ENCODE measurements at places on chromosomes 5 and 9.

DNA sequence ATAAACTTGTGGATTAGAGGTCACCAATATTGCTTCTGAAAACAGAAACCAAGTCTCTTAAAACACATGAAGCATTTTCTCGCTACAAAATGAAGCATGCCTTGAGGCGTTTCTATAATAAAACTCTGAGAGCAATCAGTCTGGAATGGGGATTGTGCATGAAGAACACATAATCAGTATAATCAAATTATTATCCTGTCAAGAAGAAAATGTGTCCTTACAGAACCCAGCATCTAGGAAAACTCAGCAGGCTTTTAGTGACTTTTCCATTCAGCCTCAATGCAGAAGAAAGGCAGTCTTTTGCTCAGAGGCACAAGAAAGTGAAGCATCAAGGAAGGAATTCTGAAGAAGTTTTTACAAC, 121.9 kb downstream of the CDH18 start:
- DNase-seq, result no peak

GRCh38 chr5:72077390-72077789, 29.9 kb upstream of the MAP1B start:
- no peak for DNase-seq

DNA sequence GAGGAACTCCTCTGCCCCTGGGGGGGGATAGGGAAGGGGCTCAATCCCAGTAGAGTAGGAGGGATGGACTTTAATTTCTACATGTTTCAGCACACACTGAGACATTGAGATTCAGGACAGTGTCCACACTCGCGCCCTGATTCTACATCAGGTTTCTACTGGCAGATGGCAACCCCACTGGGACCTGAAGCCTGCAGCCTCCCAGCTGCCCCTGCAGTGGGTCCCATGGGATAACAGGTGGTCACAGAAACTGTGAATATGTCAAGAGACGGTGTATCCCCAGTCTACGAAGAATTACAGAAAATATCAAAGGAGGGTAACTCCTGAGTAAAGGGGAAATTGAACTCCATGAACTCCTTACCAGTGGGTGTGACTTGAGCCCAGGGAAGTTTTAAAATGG, 2.4 kb upstream of the TERT start:
- DNase-seq, result no peak

DNA sequence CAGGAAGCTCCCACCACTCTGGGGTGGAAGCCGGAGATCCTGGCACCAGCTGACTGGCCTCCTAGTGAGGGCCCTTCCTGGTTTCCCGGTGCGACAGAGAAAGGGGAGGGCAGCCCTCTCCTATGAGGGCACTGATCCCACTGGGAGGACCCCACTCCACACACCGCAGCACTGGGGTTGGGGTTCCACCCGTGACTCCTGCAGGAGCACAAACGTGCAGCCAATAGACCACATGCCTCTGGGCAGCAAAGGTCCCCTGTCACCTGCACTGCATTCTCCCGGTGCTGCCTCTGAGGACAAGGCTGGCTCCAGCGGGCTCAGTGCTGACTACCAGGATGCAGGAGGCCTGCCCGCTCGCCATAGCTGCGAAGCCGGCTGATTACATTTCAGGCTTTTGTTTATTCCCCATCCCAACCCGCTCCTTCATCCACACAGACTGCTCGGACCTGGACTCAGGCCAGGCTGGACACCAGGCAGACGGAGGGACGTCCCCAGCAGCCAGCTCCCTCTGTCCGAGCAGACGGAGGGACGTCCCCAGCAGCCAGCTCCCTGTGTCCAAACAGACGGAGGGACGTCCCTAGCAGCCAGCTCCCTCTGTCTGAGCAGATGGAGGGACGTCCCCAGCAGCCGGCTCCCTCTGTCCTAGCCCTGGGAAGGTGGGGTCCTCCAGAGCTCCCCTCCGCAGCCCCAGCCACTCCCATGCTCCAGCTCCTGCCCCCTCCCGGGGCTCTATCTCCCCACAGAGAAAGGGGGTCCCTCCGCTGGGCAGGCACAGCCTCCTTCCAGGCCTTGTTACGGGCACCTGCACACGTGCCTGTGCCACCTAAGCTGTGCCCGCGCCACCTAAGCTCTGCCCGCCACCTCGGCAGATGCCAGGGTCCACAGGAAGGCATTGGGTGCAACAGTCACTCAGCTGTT, 8.8 kb upstream of the CEP72 start:
- DNase-seq, result no peak

- peak; percentile 26 for DNase-seq
Measured at GRCh38 chr9:4382722-4383317, 83.0 kb upstream of the GLIS3 start.

DNA sequence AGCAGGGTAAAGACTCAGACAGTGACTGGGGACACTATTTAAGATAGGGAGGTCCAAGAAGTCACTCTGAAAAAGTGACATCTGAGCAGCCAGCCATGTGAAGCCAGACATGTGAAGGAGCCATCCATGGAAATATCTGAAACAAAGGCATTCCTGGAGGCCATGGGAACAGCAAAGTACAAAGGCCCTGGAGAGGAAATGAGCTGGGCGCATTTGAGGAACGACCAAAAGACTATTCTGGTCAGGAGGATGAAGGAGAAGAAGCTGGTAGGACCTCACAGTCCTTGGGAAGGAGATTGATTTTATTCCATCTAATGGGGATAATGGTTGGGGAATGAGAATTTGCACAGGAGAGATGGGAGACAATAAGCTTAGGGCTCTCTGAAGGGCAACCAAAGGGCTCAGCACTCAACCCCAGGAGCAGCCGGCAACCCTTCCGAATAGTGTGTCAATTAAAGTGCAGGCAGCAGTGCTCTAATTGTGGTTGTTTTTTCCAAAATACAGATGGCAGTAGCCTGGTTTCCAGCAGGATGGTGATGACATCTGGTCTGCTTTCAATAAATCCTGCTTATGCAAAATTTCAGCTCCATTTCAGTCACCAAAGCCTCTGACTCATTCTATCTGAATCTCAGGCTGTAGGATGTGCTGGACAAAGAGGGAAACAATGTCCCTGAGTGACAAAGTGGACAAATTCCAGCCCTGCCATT, 26.7 kb downstream of the FOXI1 start:
- DNase-seq, result no peak

DNA sequence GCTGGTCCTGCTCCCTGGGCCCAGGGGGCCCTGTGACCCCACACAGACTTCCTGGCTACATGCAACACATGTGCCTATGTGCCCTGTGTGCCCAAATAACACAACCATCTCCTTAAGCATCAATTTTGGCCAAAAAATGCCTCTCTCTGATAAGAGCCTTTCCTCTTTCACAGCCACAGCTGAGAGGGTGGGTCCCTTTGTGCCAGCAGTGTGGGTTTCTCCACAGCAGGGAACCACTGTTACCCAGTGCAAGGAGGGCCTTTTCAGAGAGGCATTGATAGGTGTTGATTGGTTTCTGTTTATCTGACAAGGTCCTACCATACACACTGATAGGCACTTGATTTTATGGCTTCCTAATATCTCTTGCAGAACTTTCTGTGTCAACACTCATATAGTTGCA, 42.7 kb downstream of the SYK start:
- no peak for DNase-seq

DNA sequence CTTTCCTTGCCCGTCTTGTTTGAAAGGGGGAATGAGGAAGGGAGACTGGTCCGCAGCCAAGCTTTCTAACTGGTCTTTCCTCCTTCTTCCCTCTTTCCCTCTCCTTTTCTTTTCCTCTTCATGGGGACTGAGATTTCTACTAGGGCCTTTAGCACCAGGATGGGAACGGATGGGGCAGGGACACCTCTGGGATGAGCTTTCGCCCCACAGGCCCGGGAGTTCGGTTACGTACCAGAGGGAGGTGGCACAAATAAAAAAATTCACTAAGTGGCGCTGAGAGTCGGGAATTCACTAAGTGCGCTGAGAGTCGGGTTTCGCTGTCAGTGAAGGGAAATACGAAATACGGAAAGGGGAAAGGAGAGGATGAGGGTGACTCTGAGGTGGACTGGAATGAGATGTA, 21.6 kb downstream of the BTNL9 start:
- DNase-seq, result no peak

GRCh38 chr5:138610415-138610917, 35.3 kb upstream of the HSPA9 start:
- DNase-seq, result no peak

- DNase-seq, result no peak
Measured at GRCh38 chr5:17663182-17663581, 28.9 kb downstream of the TAF11L14 start.

GRCh38 chr9:100190339-100190738, 91.3 kb downstream of the INVS start:
- no peak for DNase-seq

GRCh38 chr5:158462349-158463114, 603.6 kb upstream of the CLINT1 start:
- DNase-seq, result no peak

- DNase-seq, result no peak
Measured at GRCh38 chr9:20187318-20187717, 398.5 kb upstream of the SLC24A2 start.

- no peak for DNase-seq
Measured at GRCh38 chr9:20369391-20369790, 252.9 kb downstream of the MLLT3 start.

DNA sequence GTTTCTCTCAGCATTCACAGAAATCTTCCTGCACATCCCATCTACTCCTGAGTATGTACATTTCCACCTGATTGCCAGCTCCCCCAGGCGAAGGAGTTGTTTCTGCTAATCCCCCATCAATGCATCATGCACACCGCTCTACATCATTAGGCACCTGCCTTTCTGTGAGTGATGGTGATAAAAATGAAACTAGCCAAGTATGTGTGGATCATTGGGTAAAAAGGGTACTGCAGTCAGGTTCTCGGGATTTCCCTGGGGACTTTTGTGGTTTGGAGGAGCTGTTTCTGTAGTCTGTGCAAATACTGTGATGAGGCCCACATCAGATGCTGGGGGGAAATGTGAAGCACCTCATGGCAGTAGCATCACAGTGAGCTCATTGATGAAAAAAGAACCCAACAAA, 30.4 kb downstream of the CAMK4 start:
- no peak for DNase-seq
